ENCODE measurements at places on chromosomes 5 and 9.

DNA sequence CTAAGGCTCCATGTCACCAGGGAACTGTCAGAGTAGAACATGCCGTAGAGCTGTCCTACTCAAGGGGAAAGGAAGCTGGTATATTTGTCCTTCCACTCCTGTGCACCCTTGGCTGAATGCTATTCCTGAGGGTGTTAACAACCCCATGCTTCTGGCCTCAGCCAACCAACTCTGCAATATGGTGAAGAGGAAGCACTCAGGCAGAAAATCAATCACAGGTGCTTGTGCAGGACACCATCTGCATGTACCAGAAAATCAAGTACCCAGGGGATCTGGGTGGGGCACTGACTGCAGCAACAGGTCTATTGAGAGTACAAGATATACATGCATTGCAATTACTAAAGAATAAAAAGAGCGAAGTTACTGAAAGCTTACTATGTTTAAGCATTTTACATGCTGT lies 51.4 kb upstream of the NEK6 start:
- peak; percentile 85 for DNase-seq

DNA sequence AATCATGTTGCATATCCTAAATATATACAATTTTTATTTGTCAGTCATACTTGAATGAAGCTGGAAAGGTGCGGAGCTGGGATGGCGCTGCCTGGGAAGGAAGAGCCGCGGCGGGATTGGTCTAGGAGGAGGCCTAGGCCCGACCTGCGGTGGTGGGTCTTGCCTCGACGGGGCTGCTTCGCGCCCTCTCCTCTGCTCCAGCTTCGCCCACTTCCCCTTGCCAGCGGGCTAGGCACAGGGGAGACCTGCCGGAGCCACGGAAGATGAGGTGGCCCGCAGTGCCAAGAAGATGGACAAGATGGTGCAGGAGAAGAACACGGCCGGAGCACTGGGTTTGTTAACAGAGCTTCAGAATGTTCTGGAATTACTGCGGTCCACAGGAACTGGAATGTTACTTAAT lies 28.5 kb upstream of the CTSV start:
- no peak for DNase-seq

DNA sequence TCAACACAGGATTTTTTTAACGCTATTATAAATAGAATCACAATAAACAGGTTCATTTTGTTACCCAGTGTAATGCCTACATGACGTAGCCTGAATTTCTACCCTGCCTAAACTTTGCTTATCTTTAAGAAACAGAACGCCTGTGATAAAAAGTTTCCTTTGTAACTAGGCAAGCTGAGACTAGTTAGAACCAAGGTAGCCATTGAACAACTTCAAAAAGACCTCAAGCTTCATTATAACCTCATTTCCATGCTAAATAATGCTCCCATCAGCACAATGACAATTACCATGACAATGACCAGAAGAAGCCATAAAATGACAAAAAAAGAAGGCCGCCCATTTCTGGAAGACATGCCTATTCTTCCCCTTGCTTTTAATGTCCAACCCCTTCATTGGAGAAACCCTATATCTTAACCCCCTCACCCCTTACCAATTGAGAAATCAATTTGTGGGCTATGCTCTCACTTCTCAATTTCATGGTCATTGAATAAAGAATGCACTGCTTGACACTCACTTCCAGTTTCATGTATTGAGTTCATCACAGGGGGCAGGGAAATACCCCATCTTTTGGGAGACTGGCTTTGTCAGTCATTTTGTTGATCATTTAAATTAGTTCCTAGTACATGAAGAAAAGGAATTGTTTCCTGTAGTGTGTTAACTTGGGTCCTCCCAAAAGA lies 276.8 kb downstream of the MCTP1 start:
- DNase-seq, result no peak

DNA sequence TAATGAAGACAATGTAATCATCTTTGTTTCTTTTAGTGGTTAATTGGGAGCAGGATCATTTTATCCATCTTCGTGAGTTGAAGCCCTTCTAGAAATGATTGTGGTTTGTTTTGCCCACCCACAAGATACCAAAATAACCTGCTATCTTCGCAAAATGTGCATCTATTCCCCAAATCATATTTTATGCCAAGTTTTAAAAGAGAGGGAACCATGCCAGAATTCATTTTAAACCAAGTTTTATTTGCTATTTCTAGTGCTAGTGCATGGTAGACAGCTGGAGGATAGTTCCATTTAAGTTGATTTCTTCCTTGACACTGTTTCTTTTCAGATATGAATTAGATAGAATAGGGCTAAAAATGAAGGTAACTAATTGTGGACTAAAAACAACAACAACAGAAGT lies 104.2 kb downstream of the RAB3C start:
- DNase-seq, result no peak

- no peak for DNase-seq
Observed at GRCh38 chr9:131178926-131179325, 53.5 kb downstream of the NUP214 start.

- DNase-seq, result peak; percentile 16
Observed at GRCh38 chr5:123438902-123439301, 15.7 kb upstream of the CEP120 start.

DNA sequence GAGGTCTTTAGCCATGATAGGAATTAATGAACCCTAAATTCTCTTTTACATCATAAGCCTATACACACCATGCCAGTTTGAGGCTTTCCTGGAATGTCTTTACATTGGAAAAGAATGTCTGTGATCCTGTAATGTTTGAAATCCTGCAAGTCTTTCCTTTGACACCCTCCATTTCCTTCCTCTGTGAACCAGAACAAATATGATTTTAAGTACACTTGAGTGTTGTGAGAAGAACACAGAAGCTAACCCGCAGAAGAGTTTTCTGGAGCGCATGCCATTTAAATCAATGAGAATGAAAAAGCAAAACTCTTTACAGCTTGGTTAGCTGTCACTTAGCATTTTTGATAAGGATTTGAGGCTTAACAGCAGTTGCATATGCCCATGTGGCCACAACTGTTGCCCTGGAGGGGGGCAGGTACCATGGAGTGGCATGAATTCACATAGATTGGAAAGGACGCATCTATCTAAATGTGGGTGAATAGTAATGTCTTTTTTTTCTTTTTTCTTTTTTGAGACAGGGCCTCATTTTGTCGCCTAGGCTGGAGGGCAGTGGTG lies 372.6 kb downstream of the KDM4C start:
- no peak for DNase-seq

DNA sequence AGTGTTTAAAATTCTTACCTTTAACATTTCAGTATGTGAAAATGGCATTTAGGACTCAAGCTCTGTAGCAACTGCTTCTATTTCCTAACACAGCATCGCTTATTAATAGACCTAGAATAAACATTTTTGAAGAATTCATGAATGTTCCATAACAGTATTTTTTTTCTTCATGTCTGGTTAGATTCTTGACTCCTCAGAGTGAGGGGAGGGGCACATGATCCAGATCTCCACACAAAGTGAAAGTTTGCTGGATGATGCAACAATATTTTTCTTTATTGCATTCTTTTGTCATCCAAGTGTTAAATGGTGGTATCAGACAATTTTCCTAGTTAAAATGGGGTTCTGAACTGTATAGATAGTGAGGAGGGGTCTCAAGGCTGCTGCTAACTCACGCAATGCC lies 130.8 kb upstream of the MAN2A1 start:
- no peak for DNase-seq

- DNase-seq, result no peak
Observed at GRCh38 chr9:116417464-116417863, 263.9 kb downstream of the PAPPA start.

GRCh38 chr9:99405359-99405758 lies 183.3 kb downstream of the SEC61B start:
- no peak for DNase-seq

DNA sequence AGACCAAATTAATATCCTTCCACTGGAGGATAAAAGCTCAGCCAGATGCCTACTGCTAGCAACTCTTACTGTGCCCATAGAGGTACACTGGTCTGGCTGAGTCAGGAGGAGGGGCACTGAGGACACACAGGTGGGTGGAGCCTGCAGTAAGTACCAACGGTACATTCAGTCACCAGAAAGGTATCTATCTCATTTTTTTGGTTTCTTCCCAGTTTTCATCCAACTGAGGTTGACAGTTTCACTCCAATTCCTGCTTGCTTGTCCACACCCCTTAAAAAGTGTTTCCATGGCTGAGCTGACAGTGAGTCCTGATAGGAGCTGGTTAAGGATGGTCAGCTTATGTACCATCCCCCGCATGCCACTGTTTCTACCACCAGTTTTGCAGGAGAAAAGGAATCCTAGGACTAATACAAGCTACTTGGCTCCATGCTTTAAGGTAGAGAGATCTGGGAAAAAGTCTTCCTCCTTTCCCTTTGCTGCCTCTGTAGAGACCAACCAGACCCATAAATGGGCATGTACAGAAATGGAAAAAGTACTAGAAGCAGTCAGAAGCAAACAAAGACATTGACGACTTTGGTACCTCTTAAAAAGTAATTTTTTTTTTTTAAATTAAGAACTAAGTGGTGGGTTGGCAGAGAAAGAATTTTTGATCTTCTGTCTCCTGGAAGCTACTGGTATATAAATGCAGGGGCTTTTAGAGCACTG lies 3.2 kb downstream of the ELL2 start:
- no peak for DNase-seq

- DNase-seq, result no peak
Observed at GRCh38 chr5:15573590-15573989, 73.6 kb downstream of the FBXL7 start.

- no peak for DNase-seq
Observed at GRCh38 chr5:113748403-113748802, 234.9 kb downstream of the YTHDC2 start.
